ENCODE measurements at places on chromosomes 6 and 20.
A peak's percentile ranks its signal among the peaks of the same experiment; 100 is the strongest.

DNA sequence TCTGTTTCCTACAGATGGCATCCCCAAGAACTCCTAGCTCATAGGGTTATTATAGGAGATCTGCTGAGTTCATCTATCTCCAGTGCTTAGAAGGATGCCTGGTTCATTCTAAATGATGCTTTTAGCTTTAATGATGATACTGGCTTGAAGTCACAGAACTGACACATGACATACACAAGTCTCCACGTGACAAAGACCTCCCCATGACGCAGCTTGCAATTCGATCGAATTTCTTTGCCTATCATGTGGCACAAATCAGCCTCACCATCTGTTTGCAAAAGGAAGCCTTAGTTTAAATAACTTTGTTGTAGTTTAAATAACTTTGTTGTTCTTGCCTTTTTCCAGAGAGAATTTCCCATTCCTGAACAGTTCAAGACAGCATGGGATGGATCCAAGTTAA is 44.1 kb upstream of the FAM8A1 start:
- no peak for DNase-seq

- no peak for DNase-seq
These were observed 778.8 kb downstream of the KIF16B start for GRCh38 chr20:15794409-15794808.

DNA sequence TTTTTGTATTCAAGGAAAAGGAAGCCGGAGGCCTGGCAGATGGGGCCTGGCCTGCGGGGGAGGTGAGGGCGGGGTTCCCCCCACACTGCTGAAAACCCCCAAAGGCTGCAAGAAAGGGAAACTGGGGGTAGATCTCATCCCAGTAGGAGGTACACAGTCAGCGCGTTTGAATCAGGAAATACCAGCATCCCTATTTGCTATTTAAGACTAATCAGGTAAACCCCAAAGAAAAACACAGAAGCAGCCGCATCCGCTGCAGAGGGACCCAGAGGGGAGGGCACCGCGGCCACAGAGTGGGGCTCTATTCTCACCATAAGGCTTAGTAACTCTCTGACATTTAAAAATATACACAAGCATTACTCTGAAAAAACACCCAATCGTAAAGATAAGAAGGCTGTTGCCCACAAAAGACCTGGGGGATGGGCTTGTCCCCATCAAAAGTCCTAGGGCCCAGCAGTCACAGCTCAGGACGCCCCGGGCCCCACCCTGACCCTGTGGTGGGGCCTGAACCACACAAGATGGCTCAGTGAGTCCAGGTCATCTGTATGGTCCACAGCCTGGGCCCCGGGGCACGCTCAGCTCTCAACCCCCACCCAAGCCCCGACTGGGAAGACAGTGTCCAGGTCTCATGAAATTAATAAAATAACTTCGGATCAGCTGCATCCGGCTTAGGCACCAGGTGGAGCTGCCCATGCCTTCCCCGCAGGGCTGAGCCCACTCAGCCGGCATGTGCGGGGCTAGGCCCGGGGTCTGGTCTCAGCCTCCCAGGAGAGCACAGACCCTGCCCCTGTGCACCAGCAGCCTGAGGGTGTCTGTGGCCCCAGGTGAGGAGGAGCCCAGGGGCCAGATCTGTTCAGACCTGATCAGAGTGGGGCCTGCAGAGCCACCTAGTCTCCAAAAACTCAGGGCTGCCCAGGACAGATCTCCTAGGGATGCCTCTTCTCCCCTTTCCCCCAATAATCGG is 31.0 kb downstream of the KCNQ2 start:
- no peak for DNase-seq

GRCh38 chr20:62569615-62570014 is 72.7 kb upstream of the SLCO4A1 start:
- DNase-seq, result no peak

DNA sequence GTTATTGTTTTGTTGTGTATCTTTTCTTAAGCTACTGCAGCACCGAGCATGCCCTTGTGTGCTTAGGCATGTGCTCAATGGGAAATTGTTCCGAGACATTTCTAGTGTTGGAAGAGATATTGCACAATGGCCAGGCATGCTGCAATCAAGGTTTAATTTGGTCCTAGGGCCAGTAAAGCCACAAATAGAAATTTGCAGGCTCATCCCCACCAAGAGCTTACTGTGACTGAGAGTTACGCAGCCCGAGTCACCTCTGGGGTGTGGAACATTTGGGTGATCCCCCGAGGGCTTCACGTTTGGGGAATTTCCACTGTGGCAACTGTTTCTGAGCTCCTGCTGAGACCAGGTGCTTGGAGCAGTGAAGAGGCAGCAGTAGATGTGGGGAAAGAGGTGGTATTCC is 65.8 kb downstream of the ADTRP start:
- no peak for DNase-seq

- no peak for DNase-seq
These were observed 43.0 kb downstream of the CFAP61 start for GRCh38 chr20:20095114-20095872.

DNA sequence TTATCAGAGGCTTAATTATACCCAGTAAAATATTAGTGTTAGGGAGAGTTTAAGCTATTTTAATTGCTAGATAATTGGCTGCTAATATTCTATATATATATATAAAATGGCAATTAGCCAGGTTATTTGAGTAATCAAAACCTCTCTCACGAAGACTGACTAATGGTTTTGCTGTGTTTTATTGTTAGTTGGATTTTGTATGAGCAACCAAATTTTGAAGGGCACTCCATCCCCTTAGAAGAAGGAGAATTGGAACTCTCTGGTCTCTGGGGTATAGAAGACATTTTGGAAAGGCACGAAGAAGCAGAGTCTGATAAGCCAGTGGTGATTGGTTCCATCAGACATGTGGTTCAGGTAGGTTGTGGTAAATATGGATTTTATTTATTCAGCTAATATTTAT is 102.2 kb downstream of the RTN4IP1 start:
- DNase-seq, result no peak

DNA sequence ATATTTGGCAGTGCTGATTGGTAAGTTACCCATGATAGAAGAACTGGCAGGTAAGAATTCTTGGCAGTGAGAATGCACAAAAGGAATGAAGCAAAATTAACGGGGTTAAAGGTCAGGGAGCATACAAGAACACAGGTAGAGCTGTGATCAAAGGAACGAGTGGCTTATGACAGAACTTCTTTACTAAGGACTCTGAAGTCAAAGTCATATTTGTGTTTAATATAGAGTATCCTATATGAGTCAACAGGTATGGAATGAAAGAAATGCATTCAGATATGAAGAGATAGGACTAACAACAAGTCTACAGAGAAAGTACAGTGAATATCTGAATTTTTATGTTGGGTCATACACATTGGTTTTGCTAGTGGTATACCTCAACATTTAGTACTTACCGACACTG is 209.0 kb upstream of the CITED2 start:
- no peak for DNase-seq

GRCh38 chr6:16766043-16766536 is 4.8 kb upstream of the ATXN1 start:
- DNase-seq, result no peak

GRCh38 chr6:15736297-15736696 is 73.5 kb upstream of the DTNBP1 start:
- DNase-seq, result no peak

GRCh38 chr6:161035182-161035980 is 43.8 kb downstream of the MAP3K4 start:
- no peak for DNase-seq

- peak; percentile 35 for DNase-seq
These were observed 22.5 kb downstream of the THBS2 start for GRCh38 chr6:169230946-169231789.

GRCh38 chr20:375265-375889 is 5.2 kb upstream of the TRIB3 start:
- DNase-seq, result no peak

DNA sequence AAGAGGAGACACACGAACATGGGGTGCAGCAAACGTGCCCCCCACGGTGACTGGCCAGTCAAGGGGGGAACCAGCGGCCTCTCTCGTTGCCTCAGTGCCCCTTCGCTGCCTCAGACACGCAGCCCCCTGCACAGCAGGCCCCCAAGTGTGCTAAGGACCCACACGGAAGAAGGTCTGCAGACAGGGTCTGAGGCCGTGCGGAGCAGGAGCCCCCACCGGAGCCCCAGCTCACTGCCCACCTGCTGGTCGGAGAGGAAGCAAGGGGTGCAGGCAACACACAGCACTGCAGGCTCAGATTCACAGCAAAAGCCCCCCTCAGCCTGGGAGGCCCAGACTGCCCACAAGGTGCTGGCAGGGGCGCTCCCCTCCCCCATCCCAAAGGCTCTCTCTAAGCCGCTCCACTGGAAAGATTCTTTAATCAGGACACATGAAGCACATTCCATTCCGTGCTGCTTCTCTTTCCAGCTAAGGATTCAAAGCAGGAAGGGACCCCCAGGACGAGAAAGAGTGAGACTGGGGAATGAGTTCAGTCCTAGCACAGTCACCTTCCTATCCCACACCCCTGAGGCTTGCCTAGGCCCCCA is 105.1 kb downstream of the SLC23A2 start:
- no peak for DNase-seq

DNA sequence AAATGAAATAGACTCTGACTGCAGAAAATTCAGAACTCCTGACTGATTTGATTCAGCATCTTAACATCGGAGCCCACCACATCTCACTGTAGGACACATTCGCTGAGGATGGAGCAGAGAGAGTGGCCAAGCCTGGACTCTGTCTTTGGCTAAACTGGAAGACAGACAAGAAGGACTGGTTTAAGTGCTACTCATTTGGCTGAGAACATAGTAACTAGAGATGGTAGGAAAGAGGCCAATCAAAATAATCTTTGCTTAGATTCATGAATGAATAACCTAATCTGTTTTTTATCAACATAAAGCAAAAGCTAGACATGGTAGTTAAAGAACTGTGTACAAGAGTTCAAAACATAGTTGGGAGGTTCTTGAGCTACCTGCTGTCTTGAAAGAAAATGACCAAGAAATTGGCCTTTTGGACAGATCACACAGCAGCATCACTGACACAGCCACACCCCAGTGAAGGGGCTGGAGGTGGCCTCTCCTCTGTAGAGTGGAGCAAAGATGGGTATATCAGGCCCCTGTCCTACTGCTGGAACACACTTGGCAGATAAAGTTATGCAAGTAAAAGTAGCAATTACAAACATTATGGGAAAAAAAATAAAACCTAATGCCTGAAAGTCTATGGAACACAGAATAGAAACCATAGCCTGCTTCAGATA is 87.1 kb upstream of the NT5E start:
- no peak for DNase-seq

DNA sequence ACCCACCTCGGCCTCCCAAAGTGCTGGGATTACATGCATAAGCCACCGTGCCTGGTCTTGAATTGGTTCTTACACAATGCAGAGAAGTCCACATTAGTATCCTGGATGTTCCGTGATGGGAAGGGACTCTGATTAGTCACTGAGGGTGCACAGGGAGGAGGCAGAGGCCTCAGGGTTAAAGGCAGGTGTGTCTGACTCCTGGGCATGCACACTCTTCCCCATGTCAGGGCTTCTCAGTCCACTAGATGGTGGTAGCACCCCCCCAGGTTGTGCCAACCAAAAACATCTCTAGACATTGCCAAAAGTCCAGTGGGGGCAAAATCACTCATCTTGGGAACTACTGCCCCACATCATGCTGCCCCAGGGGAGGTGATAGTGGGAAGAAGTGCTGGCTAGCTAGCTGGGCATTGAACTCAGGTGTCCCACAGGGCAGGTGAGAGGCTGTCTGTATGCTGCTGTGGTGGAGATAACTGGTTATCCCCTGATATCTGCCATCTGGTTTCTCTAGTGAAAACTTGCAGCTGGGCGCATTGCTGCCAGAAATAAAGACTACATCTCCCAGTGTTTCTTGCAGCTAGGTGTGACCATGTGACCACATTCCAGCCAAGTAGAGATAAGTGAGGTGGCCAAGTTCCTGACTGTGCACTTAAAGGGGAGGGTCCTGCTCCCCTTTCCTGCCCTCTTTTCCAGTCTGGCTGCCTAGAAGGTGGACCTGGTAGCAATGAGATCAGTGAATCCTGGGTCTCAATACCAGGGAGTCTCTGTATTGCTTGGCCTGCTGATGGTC is 8.4 kb upstream of the NSFL1C start:
- DNase-seq, result no peak

GRCh38 chr6:156884306-156884705 is 107.1 kb downstream of the ARID1B start:
- no peak for DNase-seq

DNA sequence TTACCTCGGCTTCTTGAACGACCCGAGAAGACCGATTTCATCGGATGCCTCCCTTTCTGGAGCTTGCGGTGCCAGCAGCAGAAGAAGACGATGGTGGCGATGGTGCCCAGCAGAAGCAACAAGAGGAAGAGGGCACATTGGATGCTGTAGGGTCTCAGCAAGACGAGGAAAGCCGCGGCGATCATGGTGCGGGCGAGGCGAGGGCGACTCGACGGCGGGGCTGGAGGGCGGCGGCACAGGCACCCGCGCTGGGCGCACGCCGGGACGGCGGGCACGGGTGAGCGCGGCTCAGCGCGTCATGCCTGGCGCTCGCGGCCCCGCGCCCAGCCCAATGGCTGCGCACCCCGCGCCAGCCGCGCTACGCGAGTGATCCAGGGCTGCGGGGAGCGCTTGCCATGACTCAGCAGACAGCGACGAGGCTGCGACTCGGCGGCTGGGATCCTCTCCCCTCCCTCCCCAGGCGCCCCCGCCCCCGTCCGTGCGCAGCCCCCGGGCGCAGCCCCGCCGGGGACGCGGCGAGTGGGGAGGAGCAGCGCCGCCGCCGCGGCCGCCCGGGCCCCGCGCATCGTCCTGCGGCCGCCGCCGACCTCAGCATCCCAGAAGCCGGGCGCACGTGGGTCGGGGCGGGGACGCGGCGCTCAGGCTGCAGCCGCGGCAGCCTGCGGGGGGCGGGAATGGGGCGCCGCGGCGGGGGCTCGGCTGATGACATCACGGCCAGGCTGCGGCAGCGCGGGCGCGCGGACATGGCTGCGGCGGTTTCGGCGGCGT is at the start of gene BEND6:
TSS of gene BEND6 (plus strand) at position 705 of the 768 bp plus-strand sequence. CDS start 26,704 bp downstream, outside the sequence.
- peak; percentile 65 for DNase-seq

GRCh38 chr6:89993411-89993810 is 99.1 kb downstream of the GJA10 start:
- DNase-seq, result no peak

- no peak for DNase-seq
These were observed 380.4 kb downstream of the CENPW start for GRCh38 chr6:126720304-126720703.

GRCh38 chr20:3121955-3122610 is 37.6 kb upstream of the AVP start:
- DNase-seq, result no peak

- no peak for DNase-seq
These were observed 13.9 kb upstream of the CCN5 start for GRCh38 chr20:44701118-44701857.

DNA sequence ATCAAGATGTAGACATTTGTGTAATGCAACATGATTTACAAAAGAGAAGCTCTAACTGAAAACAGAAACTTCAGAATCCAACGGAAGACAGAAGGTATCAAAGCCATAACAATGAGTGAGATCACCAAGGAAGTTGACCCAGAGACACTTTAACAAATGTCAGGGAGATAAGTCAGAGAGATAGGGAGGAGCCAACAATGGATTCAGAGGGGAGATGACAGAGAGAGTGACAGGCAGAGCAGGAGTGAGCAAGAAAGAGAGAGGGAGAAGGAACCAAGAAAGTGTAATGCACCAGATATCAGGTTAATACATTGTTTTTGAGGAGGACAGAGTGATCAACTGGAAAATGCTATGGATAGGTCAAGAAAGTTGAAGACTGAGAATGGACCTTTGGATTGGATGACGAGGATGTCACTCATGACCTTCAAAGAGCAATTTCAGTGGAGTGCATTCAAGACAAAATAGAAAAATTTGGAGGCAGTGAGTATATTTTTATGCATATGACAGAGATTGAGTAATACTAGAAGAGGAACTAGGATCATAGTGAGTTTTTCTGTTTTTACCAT is 86.6 kb downstream of the TRDN start:
- no peak for DNase-seq

GRCh38 chr6:134010974-134011373 is 41.5 kb downstream of the SLC2A12 start:
- DNase-seq, result no peak
